ENCODE measurements at places on chromosomes 11 and 22.

GRCh38 chr11:57397394-57397990, 7.0 kb upstream of the PRG2 start:
- no peak for DNase-seq

- no peak for DNase-seq
These were observed 749.2 kb downstream of the NTM start for GRCh38 chr11:132119573-132119972.

- DNase-seq = no peak
These were observed 106.7 kb downstream of the ETS1 start for GRCh38 chr11:128480665-128481064.

DNA sequence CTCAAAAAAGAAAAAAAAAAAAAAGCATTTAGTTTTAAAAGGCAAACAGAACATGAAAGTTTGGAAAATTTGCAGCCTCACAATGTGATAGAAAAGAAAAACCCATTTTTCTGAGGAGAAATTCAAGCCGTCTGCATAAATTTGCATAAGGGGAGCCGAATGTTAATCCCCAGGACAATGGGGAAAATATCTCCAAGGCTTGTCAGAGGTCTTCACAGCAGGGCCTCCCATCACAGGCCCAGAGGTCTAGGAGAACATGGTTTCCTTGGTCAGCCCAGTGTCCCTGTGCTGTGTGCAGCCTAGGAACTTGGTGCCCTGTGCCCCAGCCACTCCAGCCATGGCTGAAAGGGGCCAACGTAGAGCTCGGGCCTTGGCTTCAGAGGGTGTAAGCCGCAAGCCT, 109.1 kb downstream of the TRIM44 start:
- DNase-seq = no peak

DNA sequence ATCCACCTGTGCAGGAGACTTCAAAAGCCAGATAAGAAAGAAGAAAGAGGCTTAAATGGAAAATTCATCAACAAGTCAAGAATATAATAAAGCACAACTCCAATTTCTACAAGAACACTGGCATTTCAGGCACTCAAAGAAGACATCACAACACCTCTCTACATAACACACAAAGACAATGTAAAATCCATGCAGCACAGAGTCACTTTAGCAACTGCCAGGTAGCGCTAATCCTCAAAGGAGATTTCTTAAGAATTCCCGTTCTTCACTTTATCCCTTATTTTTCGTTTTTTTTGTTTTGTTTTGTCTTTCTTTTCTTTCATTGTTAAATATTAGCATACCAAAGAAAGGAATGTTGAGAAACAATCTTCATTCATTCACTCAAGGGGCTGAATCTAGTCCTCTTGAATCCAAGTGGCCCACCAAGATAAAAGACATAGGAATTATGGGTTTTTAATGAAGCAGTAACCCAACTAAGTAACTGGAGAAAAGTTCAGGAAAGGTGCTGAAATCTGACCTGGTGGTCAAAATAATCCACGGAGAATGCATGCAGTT, 95.0 kb downstream of the CADM1 start:
- DNase-seq = no peak

GRCh38 chr11:30411383-30411782, 88.5 kb downstream of the ARL14EP start:
- no peak for DNase-seq

DNA sequence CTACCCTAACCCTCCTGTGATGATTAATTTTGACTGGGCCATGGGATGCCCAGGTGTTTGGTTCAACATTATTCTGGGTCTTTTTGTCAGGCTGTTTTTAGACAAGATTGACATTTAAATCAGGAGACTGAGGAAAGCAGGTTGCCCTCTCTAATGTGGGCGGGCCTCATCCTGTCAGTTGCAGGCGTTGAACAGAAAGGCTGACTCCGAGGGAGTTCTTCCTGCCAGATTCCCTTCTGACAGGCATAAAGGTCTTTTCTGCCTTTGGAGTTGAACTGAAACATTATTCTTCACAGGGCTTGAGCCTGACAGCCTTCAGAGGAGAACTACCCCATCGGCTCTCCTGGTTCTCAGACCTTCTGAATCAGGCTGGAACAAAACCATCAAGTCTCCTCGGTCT, 4.3 kb upstream of the PSMC3 start:
- DNase-seq = no peak

DNA sequence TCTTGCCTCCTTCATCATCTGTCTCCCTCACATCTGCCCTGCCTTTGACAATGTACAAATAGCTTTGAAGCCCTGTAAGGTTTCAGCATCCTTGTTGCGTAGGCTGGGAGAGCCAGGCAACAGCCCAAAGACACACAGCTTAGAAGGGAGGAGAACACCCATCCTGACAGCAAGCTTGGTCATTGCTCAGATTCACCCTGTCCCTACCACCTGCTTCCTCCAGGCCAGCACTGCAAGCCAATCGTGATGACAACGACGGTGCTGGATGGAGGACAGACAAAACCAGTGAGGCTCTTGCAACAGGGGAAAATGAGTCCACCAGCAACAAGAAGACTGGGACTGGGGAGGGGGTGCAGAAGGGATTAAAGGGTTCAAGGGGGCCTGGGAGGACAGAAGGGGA, 32.9 kb upstream of the CD5 start:
- DNase-seq = no peak

DNA sequence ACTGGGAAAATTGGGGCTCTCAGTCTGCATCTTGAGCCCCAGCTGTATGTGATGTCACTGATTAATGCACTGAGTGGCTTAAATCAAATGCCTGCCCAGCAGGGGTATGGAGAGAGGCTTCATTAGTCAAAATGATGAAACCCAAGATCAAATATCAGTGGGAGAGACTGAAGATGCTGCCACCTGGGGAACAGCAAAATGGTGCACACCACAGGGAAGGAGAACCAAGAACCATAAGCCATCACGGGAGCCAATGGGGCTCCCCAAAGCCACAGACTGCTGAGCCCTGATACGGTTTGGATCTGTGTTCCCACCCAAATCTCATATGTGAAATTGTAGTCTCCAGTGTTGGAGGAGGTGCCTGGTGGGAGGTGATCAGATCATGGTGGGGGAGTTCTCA, 85.6 kb downstream of the CTTN start:
- no peak for DNase-seq

GRCh38 chr11:20112291-20113148, 47.8 kb downstream of the DBX1 start:
- no peak for DNase-seq
